Cortex of kidney (tissue), 1 donor: ENCODE measurements at places on chromosomes 7 and 10.

GRCh38 chr10:44352316-44353127, 32.4 kb downstream of the CXCL12 start:
- no peak for DNase-seq

DNA sequence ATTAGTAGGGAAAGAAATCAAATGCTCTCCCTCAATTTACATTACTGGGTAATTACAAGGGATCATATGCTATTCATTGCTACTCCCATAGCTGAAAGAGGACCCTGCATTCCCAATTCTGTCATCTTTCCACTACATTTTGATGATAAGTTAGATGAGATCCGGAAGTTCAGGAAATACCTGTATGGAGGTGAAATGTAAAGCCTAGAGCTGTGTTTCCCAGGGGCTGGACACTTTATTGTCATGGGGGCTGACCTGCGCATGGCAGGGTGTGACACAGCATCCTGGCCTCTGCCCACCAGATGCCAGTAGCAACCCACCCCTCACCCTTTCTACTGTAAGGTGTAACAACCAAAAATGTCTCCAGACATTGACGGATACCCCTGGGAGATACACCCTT, 56.6 kb downstream of the HECW1 start:
- no peak for DNase-seq

DNA sequence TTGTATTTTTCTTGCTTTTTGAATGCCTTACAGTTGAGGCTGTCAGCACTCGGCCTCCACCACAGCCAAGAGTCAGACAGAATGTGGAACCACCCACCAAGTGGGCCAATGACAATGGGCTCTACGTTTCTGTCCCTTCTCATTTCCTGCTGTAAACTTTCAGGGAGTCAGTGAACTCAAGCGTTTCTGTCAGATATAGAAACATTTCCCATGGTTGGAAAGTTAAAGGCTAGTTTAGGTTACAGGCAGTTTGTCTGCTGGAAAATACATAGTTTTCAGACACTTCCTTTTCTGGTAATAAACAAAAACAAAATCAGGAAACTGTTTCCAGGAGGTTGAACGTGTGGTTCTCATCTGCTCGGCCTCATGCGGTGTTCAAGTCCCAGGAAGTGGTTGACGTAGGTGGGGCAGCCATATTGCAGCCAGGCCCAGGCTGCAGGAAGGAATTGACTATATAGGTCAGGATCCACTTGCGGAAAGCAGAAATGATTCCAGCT, 245.1 kb downstream of the CAMK1D start:
- DNase-seq: no peak

- DNase-seq: no peak
Observed at GRCh38 chr7:71486856-71487628, 355.1 kb downstream of the GALNT17 start.

DNA sequence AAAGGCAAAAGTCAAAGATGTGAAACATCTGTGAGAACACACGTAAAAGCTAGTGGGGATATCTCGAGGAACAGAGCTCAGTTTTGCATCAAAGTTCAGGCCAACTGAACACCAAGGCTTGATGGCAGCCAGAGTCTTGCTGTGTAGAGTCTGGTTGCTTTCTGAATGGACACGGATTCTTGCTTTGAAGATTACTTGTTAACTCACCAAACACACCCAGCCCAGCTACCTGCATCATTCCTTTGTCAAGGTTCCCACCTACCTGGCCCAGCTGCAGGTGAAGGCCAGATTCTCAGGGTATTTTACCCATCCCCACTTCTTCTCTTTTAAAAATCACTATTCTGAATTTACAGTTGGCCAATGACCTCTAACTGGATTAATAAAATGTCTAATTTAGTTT, 174.4 kb upstream of the PHYHIPL start:
- DNase-seq: no peak

DNA sequence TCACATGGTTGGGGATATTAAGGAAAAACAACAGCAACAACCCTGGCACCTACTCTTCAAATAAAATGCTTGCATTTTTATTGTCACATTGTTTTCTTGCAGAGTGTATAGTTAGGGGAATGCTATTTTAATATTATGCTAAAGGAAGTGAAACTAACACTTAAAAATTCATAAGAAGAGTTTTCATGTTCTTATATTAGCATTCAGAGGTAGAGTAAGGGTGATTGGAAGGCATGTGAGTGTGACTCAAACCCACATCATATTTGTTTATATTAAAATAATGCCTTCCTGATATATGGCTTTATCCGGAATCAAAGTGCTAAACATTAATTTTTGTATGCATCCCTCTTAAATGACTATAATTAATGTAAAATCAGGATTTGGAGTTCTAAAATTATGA, 59.8 kb upstream of the TES start:
- DNase-seq: no peak

DNA sequence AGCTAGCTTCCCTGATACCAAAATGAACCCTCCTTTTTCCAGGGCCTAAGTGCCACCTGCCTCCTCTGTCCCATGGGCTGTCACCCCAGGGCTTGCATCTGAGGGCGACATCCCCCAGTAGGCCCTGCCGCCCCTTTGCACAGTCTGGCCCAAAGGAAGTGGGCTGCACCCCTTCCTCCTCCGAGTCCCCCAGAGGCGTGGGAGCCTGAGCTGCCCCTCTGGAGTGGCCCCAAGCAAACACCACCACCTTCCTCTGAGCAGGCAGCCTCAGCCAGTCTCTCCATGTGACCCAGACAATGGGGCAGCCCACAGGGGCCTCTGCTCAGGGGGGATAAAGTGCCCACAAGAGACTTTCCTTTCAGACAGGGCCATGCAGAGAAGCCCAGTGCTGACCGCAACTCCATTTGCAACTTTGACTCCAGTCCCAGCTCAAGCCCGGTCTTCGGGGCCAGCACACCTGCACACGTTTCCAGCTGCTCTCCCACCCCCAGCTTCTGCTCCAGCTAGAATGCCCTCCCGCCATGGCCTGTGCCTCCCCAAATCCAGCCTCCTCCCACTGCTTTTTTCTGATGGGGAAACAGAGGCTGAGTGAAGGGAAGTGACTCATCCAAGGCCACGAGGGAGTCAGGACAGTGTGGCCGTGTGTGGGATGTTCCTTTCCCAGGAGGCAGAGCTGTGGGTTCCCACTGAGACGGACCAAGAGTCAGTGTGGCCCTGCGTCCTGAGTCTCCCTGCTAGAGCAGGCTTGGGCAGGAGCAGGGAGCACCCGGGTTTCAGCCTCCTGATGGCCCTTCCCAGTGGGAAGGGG, 111.9 kb downstream of the ZMIZ1 start:
- no peak for DNase-seq

DNA sequence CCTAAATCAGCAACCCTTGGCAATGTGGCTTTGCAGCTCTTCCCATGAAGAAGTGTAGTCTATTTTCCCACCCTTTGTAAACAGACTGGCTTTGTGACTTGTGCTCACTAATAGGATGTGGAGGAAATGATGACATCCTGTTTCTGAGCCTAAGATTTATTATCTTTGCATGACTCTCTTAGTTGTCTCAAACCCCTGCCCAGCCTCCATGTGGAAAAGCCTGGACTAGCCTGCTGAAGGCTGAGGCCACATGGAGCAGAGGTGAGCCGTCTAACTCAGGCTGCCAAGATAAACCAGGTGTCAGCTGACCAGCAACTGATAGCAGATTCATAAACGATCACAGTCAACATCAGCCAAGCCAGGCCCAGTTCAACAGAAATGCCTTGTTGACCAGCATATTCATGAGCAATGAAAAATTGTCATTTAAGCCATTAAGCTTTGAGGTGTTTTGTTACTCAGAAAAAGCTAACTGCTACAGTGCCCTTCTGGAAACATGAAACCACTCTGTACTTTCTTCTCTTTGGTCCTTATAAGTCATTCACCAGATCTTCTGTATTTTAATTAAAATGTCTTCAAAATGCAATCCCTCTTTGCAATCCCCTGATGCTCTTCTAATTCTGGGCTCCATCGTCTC, 586.3 kb upstream of the ANKRD30A start:
- DNase-seq: no peak

GRCh38 chr7:142535123-142535779, 214.0 kb upstream of the PRSS1 start:
- DNase-seq: no peak

- no peak for DNase-seq
Observed at GRCh38 chr10:6491841-6492609, 88.1 kb downstream of the PRKCQ start.

DNA sequence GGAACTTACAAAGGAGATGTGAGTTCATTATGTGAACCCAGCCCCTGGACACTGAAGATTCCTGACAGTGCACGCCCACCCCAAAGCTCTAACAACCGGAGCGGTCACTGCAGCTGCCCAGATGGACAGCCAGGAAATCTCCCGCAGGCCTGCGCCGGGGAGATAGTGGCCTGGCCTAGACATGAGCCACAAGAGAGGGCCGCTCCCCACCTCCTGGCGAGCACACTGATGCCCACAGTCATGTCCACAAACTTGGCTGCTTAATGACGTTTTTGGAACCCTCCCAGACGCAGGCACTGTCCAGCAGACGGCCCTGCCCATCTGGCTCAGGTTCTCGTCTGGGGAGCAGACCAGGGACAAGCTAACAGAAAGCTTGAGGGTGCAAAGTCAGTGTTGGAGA, 34.2 kb downstream of the TCERG1L start:
- DNase-seq: no peak

DNA sequence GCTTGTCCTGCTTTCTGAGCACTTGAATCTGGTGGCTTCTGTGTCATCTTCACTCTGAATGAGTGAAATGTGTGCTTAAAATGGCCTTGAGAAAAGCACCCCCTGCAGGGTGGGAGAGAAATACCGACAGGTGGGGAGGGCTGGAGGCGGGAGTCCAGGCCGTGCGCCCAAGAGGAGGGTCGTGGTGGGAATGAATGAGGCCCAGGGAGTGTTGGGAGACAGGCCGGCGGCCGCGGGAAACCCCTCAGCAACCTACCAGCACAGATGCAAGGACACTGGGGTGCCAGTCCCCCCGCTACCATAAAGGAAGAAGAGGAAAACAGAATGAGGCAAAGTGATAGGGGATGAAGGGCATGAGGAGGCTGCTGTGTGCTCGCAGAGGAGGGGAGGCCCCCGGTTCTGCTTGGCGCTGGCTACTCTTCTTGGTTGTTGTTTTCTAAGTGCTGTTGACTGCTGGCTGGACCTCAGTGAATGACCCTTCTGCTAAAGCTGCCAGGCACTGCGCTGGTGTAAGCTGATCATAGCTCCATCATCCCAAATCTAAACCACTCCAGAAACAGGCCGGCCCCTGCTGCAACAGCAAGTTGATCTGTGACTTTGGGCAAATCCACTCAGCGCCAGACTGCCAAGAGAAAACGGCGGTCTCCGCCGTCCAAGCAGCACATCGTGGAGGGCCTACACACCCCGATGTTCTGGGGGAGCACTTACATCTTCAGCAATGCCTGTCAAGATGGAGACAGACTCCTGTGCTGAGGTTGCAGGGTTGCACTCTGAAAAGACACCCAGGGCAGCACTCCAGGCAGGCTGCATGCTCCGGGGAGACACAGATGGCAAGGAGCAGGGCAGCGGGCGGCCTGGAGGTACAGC, 378.5 kb downstream of the DNAJB6 start:
- no peak for DNase-seq

DNA sequence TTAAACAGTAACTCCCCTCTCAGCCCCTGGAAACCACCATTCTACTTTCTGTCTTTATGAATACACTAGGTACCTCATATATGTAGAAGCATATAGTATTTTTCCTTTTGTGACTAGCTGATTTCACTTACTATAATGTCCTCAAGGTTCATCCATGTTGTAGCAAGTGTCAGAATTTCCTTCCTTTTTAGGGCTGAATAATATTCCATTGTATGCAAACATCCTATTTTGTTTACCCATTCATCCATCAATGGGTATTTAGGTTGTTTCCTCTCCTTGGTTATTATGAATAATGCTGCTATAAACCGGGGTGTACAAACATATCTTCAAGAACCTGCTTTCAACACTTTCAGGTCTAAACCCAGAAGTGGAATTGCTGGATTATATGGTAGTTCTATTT, 125.3 kb downstream of the SGMS1 start:
- no peak for DNase-seq

DNA sequence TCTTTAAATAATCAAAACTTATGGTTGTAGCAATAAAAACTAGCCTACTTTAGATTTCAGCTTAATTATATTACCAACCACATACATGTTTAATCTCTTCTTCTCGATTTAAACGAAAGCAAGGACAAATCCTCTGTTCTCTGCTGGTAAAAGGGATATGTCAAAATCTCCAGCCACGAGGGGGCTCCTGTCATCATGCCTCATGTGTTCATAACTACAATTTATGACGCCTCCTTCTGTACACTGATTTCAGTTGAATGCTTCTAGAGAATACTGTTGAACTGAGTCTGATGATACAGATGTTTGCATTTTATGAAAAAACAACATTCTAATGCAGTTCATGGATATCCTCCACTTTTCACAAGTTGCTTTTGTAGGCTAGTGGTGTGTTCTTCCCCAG, 220.0 kb upstream of the DPP6 start:
- no peak for DNase-seq

DNA sequence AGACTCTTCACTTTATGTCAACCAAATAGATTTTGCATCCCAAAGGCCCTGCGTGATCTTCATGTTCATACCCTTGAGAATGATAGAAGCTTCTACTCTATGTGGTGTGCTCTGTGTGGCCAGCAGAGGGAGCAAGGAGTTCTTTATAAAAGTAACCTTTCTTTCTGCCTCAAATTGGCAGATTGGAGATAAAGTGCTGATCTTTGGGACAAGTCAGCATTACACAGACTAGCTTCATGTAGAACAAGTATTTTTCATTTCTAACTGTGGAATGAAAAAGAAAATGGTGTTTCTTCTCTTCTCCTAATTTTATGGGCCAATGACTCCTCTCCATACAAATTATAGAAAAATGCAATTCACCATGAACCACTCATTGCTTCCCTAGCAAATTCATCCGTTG, 1214.1 kb downstream of the SORCS1 start:
- DNase-seq: no peak

- DNase-seq: no peak
Observed at GRCh38 chr7:120337308-120337907, 64.4 kb downstream of the KCND2 start.

- no peak for DNase-seq
Observed at GRCh38 chr7:55190511-55191160, 171.8 kb downstream of the EGFR start.

GRCh38 chr7:55574051-55574717, 1.9 kb upstream of the VOPP1 start:
- DNase-seq: no peak

GRCh38 chr10:61215246-61215645, 237.9 kb downstream of the TMEM26 start:
- no peak for DNase-seq

DNA sequence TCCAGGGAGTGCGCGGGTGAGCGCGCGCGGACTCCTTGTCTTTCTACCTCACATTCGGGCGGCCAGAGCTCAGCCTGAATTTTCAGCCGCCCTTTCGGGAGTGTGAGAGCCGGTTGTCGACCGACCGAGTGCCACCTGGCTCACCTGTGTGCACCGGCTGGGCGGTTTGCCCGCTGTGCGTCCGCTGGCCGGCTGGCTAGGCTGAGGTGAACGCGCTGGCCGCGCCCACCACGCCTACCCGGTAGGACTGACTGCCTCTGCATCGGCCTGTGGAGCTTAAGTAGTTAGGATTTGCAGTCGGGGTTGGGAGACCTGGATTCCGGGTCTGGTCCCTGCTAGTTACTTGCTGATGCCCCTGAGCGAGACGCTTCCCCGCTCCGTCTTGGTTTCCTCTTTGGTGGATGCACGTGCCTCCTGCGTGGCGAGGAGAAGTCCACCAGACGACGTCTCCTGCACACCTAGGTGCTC, 553 bp downstream of the TSPAN15 start:
- no peak for DNase-seq

GRCh38 chr10:48779077-48779476, 94.4 kb downstream of the WDFY4 start:
- DNase-seq: no peak

GRCh38 chr10:32379318-32379949, 32.5 kb upstream of the EPC1 start:
- DNase-seq: no peak

- no peak for DNase-seq
Observed at GRCh38 chr7:74027683-74028320, at the start of gene ELN. ELN (plus strand) TSS chr7:74028173; CDS start chr7:74028188, 15 bp downstream.
